Cortex of kidney (tissue), 1 donor: ENCODE measurements at places on chromosomes 4 and X.

GRCh38 chrX:73855546-73855945 lies 292.5 kb downstream of the CHIC1 start:
- no peak for DNase-seq

DNA sequence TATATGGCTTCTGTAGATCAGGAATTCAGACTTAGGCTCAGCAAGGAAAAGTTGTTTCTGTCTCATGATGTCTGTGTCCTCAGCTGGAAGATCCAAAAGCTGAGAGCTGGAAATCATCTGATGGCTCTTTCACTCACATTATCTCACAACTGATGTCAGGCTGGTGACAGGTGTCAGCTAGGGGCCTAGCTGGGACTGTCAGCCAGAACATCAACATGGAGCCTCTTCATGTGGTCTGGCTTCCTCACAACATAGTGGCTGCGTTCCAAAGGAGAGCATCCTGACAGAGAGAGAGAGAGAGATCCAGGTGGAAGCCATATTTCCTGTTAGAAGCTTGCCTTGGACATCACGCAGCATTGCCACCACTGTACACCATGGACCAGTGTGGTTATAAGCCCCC lies 10.6 kb upstream of the INTS6L start:
- no peak for DNase-seq

DNA sequence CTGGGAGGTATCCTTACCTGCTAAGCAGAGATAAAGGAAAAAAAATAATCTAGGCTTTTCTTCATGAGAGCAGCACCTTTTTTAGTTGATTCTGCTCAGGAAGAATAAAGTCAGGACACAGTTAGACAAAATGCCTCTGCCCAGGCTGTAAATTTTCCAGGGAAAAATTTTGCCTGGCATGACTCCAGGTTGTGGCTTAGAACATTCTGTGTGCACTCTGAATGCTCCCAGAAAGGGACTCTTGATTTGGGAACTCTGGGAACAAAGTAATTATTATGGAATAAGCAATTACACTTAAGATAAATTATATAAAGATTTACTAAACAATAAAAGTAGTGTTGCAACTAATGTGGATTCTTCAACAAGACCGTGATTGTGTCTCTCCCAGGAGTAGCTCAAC lies 826.2 kb upstream of the TENM3 start:
- DNase-seq = no peak

GRCh38 chrX:36102425-36102824 lies 182.9 kb downstream of the CFAP47 start:
- no peak for DNase-seq

- DNase-seq = no peak
Measured at GRCh38 chrX:154002215-154002719, 17.4 kb downstream of the IRAK1 start.

DNA sequence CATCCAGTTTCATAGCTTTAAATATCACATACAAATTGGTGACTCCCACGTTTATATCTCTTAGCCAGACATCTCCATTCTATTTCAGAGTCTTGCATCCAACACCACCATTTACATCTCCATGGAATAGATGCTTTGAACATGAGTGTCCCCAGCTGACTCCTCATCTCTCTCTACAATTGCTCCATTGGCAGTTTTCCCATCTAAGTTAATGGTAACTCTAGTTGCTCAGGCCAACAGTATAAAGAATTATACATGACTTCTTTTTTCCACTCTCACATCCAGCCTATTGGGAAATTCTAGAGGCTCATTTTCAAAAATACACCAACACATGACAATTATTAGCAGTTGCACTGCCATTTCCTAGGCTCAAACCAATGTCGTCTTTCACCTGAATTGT lies 388.2 kb downstream of the STIM2 start:
- DNase-seq = no peak

GRCh38 chrX:20267607-20267930 lies 860 bp upstream of the RPS6KA3 start:
- no peak for DNase-seq

DNA sequence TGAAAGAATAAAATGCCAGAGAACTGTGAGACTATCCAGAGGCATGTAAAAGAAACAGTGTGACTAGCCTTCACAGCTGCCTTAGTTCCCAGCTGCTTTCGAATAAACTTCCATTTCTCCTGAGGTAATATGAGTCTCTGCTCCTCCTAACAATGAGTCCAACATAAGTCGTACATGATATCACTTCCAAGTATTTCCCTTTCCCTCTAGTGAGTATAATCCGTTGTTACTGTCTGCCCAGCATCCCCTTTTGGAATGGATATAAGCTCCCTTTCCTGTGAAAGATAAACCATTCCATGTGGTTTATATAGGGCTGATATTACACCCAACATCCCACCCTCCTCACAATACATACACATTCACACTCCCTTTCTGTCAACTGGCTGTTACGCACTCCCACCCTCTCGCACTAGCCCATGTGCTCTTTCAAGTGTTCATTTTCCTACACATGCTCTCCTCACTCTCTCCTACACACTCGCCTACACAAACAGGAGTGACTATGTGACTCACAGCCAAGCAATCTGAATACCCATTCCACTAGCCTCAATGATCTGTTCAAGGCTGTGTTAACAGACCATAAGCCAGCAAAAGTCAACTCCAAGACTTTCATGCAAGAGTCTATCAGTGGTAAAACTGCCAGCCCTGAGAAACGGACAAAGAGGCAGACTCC lies 5.0 kb downstream of the NAF1 start:
- DNase-seq = no peak

DNA sequence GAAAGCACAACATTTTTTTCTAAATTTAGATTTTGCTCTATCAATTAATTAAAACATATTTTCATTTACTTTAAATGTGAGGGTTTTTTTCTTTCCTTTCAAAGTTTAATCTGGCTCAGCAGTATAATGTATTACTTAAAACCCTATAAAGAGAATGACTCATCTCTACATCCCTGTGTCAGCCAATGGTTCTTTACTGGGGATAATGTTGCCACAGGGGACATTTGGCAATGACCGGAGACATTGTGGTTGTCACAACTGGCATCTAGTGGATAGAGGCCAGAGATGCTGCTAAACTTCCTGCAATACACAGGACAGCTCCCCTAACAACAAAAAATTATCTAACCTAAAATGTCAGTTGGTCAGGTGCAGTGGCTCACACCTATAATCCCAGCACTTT lies 53.8 kb downstream of the SYNPO2 start:
- DNase-seq = no peak

GRCh38 chr4:41881981-41882624 lies 53.1 kb upstream of the TMEM33 start:
- DNase-seq = no peak

GRCh38 chrX:129800186-129800585 lies 20.4 kb downstream of the SASH3 start:
- no peak for DNase-seq

DNA sequence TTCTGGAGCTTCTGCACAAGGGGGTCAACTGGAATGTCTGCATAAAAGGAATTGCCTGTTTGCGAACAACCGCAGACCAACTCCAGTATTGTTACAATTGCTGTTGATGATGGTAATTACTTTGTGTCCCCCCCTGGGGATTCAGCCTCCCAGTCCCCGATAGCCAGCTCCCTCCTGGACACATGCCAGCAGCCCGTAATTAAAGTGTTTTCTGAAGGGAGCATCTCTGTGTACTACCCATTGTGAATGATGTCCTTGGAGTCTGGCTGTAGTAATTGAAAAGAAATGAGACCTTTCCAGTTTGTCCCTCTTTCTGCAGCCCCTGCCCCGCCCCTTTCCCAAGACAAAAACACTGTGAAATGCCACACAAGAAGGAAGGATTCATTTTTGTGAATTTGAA lies 377.1 kb upstream of the LCORL start:
- no peak for DNase-seq

DNA sequence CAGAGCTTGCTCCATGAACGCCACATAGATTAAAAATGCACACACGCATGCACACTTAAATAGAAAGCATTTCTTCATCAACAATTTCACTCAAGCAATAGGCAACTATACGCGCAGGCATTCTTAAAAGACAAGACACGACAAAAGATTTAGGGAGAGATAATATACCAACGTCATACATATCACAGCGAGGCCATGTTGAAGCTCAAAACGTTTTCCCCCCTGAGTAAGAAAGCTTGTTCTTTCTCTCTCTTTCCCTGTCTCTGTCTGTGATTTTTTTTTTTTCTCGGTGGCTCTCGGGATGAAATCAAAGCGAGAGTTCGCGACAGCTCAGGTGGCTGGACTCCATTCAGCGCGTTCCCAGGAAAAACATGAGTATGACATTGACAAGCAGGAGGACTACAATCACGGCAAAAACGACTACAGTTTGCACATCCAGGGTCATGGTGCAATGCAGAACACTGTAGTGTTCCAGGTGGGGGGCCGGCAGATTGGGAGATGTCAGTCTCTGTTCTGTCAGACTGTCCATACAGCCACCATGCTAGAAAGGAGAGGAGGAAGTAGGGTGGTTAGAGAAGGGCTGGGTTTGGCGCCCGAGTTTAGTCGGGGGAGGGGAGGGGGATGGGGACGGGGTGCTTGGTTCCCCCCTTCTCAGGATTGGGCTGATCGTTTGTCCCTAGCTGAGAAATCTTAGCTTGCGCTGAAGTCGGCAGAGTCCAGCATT lies 30.7 kb downstream of the ARHGEF9 start:
- no peak for DNase-seq

GRCh38 chr4:105971036-105971435 lies 75.8 kb downstream of the NPNT start:
- no peak for DNase-seq

DNA sequence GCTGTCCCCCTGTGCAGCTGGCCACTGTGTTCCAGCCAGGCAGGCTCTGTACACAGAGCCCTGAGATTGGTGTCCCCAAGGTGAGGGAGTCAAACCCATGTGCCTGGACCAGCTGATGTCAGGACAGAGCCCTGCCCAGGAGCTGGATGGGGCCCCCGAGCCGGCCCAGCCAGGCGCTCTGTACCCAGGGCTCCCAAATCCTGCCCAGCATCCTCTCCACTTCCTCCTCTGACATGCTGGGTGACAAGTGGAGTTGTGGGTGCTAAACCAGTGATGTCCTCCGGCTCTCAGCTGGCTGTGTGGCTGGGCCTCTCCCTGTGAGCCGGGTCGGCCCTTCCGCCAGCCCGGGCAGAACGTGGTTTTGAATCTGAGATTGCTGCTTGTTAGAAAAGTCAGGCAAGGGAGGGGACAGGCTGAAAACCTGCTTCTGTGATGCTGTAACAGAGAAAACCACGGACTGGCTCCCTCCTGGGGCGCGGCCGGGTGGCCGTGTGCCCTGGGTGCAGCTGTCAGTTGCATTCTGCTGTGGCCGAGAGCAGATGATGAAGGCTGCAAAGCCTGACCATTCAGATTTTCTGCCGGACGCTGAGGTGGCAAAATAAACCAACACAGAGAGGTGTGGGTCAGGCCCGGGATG lies 7.9 kb upstream of the CPLX1 start:
- no peak for DNase-seq

- no peak for DNase-seq
Measured at GRCh38 chrX:66544181-66544580, 94.7 kb downstream of the EDA2R start.

- DNase-seq = no peak
Measured at GRCh38 chrX:153184787-153185186, 5.7 kb downstream of the MAGEA1 start.

GRCh38 chr4:173171987-173172386 lies 3.4 kb downstream of the GALNT7 start:
- no peak for DNase-seq

DNA sequence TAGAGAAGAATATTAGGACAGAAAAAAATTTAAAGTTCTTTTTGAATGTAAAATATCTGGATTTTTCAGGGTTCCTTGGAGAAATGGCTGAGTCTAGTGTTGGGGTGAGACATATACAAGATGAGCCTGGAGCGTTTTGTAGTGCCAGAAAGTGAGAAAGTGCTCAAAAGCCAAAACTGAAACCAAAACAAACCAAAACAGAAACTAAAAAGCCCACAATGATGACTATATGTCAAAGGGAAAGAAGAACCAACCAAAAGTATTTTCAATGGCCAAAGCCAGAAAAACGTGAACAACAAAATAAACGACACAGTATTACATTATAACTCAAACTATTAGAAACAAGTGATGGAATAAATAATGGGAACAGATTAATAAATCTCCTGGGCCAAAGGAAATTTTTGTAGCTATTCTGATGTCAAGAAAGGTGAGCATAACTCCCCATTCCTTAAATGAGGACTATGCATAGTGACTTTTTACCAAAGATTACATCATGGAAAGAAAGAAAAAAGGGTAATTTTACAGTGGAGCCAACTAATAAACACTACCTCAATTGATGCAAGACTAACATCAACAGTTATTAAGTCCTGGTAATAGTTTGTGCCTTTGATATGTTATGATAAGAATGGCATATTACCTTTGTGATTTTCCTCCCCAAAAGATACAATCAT lies 1137.6 kb downstream of the C4orf33 start:
- no peak for DNase-seq

DNA sequence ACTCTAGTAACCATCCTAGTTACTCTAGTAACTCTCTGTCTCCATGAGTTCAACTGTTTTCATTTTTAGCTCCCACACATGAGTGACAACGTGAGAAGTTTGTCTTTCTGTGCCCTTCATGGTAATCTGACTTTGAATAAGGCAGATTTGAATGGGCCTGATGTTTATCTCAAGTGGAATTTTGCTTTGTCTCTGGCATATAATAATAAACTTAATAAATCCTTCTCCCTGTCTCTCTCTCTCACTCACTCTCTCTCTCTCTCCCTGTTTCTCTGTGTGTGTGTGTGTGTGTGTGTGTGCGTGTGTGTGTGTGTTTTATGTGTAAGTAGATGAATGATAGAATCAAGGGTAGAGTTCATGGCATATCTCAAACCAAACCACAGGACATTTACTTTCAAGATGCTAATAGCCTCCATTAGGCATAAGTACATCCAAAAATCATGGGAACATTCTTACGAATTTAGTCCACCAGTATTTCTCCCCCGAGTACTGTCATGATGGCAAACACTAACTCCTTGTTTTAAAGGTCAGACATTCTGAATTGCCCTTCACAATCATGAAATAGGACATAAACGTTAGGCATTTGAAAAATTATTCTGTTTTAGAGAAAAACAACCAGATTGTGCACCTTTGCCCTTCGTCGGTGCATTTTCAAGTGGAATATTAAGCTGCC lies 193.1 kb downstream of the SPATA18 start:
- DNase-seq = no peak

DNA sequence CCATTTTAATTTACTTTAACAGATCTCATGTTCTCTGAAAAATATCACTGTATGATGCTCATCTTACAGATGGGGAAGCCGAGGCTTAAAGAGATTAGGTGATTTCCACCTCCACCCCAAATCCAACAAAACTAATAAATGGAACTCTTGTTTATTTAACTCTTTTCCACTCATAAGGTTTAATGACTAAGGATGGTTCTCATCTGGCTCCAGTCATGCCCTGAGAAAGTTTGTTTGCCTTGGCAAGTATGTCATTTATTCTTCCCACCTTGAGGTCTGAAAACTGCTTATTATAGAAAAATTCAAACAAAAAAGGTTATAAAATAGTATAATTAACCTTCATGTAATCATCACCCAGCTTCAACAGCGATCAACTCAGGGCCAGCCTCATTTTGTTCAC lies 56.3 kb downstream of the PPEF2 start:
- no peak for DNase-seq

DNA sequence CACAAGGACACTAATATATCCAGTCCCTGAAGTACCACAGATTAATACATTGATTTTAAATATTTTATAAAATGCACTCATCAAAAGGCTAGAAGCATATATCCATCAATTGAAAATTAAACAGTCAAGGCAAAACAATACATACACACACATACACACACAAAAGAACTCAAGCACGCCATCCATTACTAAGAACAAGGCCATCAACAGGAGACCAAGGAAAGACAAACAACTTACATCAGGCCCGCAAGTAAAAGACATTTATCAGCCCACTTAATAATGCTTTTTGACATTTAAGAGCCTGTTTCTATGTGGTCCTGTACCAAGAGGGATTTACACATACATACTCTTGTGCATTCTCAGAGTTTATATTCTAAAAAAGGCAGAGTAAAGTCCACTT lies 50.0 kb upstream of the ZNF827 start:
- DNase-seq = no peak
